ENCODE measurements at places on chromosomes 1 and 21.

GRCh38 chr1:66876664-66877063 lies 48.0 kb downstream of the DNAI4 start:
- H3K4me3 ChIP-seq, result no peak overlapping the region
- H3K4me1 ChIP-seq, result no peaks in the 10 kb centered on the region
- no peak for DNase-seq
- H3K36me3 ChIP-seq, result no peaks in the 10 kb centered on the region
- H3K27ac ChIP-seq, result no peak overlapping the region

- H3K27ac ChIP-seq, result no peak overlapping the region
- no peaks in the 10 kb centered on the region for H3K36me3 ChIP-seq
- no peak overlapping the region for H3K4me3 ChIP-seq
- no peaks in the 10 kb centered on the region for H3K27me3 ChIP-seq
- H3K4me1 ChIP-seq, result no peaks in the 10 kb centered on the region
These were observed 1807.9 kb downstream of the MRPL39 start for GRCh38 chr21:23799376-23799775.

DNA sequence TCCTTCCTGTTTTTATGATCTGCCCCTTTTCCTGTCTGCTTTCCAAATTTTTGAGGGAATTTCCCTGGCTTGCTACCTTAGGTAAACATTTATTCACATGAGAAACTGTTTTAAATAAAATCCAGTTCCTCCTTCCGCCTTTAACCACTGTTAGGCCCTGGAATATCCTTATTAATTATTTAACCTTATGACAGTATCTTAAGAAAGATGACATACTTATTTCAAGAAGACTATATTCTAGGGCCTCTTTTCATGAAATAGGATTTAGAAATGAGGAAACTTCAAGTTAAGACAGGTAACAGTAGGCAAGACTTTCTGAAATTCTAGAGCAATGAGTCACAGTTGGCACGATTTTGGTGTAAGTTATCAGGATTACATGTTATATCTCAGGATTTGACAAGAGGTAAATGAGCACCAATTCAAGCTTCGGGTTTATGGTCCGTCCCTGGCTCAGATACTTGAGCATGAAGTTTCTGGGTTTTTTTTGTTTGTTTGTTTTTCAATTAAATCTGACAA lies 2.0 kb upstream of the TNFSF18 start:
- DNase-seq, result no peak
- peaks cover 3% of the 10 kb centered on the region for H3K4me1 ChIP-seq
- H3K36me3 ChIP-seq, result no peaks in the 10 kb centered on the region
- H3K27ac ChIP-seq, result no peak overlapping the region
- no peak overlapping the region for H3K4me3 ChIP-seq

DNA sequence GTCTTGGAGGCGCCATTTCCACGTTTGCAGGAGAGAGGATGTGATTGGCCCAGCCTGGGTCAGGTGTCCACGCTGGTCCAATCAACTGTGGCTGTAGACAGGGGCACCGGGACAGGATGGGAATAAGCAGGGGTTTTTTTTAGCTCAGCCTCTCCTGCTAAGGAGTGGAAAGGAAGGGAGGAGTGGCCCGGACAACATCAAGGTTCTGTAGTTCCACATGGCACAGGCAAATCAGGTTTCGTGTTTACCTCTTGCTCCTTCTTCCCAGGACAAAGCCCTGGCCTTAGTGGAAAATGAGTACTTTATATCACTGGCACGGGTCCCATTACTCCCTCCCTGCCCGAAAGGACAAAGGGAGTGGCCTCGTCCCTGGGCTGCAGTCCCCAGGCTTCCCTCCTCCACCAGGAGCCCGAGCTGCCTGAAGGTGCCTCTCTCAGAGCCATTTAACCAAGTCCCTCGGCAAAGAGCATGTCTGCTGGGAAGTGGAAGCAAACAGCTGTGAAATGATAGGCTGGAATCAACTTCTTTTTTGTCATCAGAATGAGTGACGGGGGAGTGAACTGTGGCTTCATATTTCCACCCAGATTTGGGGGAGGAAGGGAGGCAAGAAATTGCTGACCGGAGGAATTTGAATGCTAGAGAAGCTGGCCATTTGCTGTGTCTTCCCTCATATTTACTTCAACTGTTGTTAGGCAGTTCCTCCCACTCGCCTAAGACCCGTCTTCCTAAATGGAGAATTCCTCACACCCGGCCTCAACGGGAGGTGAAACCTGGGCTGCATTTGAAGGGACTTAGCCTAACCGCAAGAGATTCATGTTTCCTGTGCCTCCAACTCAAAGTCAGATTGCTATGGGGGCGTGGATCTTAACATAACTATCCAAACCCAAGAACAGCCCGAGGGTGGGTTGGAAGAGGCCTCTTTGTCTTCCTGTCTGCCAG lies 84.9 kb upstream of the SLC44A3 start:
- H3K4me1 ChIP-seq, result no peaks in the 10 kb centered on the region
- H3K36me3 ChIP-seq, result no peaks in the 10 kb centered on the region
- no peak overlapping the region for H3K4me3 ChIP-seq
- peaks cover 32% of the 10 kb centered on the region for H3K27me3 ChIP-seq

Measured in T-helper 17 cell (primary cell).